ENCODE measurements at places on chromosomes 5 and 9. TPM values are rescaled to one million over a fixed set of nuclear protein-coding genes. Genes with fewer than 3 reads are reported as not detected.

GRCh38 chr9:102767076-102767475, 228.1 kb upstream of the CYLC2 start:
- DNase-seq: no peak

DNA sequence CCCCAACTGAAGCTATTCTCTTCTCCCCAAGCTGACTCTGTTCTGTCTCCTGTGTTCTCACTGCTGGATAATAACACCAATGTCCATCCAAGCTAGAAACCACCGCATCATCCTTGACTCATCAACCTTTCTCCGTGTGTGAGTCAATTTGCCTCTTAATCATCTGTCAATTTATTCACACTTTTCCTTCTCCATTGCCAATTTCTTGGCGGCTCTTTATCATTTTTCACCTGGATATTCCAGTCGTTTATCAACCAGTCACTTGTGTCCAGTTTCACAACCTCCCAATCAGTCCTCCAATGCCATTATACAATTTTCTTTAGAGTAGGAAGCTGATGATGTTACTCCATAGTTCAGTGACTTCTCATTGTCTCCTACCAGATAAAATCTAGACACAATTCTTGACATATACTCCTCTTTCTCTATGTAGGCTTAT, 45.4 kb upstream of the LIFR start:
- DNase-seq: no peak

- DNase-seq: no peak
Measured at GRCh38 chr5:34483442-34484033, 172.6 kb upstream of the RAI14 start.

- DNase-seq: no peak
Measured at GRCh38 chr5:143734456-143734780, 77.5 kb upstream of the HMHB1 start.

- DNase-seq: no peak
Measured at GRCh38 chr5:171291371-171291770, 17.7 kb upstream of the TLX3 start.

DNA sequence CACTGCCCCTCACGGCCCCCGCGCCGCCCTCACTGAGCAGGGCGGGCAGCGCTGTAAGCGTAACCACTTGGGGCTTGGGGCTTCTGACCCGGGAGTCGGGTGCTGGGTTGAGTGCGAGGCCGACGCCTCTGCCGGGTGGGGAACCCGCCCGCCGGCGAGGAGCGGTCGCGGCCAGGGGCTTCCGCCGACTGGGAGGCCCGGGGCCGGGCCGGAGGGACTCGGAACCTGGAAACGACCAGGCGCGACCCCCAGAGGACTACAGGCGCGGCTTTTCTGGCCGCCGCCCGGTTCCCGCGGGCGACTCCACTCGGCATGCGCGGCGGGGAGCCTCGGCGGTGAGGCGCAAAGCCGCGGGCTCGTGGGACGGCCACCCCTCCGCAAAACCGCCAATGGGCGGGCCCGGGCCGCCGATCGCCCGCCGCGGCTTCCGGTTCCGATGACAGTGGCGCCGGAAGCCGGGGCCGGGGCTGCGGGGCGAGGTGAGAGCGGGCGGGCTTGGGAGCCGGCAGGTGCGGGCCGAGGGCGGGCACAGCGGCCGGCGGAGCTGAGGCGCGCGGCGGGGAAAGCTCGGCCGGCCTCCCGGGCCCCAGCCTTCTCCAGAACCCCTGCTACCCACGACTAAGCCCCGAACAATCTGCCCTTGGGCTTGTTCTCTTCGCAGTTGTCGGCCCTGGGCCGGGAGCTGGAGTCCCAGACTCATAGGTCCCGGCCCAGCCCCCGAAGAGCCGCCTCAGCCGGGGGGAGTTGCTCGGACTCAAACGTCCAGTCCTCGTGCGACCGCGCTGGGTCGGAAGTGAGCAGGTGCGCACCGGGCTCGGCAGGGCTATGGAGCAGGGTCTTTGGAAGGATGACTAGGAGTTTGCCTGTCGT, at the start of gene RMND5B:
Gene RMND5B (plus strand): TSS at position 439 of the 870 bp plus-strand sequence. CDS start 7,106 bp downstream, outside the sequence.
- peak; percentile 73 for DNase-seq

The RLN1 gene
- polyA plus RNA-seq: 0.69 TPM

DNA sequence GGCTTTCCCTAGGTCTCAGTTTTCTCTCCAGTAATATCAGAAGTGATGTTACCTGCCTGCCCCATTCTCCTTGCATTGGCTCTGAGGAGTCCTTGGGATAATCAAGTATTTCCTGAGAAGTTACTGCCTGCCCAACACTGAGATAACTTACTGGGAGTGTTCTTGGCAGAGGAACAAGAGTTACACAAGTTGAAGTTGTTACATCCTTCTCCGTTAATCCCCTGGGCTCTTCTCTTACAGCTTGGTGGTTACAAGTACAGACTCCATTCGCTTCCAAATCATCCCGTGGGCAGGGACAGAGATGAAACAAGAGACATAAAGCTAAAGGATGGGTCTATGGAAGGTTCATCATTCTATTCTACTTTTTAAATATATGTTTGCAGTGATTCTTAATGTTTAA, 74.1 kb upstream of the SAP30L start:
- DNase-seq: no peak

- no peak for DNase-seq
Measured at GRCh38 chr5:38796742-38797108, 49.1 kb upstream of the OSMR start.

The FOXI1 gene
- 7.9 TPM for polyA plus RNA-seq

- DNase-seq: no peak
Measured at GRCh38 chr9:5515261-5515650, 4.9 kb downstream of the PDCD1LG2 start.

DNA sequence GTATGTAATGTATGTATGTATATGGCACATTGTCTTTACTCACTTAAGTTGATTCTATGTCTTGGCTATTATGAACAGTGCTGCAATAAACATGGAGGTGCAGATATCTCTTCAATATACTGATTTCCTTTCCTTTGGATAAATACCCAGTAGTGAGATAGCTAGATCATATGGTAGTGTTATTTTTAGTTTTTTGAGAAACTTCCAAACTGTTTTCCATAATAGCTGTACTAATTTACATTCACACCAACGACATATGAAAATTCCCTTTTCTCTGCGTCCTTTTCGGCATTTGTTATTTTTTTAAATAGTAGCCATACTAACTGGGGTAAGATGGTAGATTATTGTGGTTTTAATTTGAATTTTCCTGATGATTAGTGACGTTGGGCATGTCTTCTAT, 445.6 kb downstream of the NFIB start:
- DNase-seq: no peak

- no peak for DNase-seq
Measured at GRCh38 chr5:126857472-126858410, 80.8 kb downstream of the LMNB1 start.

DNA sequence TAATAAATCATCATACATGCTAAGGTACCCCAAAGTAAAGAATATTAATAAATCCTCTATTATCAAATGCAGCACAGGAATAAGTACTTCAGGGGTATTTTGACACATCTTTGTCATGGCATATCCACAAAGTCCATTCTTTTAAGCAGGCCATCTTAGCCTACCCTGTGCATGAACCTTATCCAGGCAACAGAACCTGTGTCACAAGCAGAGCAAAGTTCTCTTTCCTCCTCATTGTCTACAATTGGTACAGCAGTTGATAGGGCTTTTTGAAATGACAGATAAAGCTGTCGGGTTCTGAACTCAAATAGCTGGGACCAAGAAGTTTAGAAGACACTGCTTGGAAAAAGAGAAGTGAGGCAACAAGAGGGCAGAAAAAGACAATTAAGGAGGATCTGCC, 30.8 kb upstream of the PURA start:
- no peak for DNase-seq

DNA sequence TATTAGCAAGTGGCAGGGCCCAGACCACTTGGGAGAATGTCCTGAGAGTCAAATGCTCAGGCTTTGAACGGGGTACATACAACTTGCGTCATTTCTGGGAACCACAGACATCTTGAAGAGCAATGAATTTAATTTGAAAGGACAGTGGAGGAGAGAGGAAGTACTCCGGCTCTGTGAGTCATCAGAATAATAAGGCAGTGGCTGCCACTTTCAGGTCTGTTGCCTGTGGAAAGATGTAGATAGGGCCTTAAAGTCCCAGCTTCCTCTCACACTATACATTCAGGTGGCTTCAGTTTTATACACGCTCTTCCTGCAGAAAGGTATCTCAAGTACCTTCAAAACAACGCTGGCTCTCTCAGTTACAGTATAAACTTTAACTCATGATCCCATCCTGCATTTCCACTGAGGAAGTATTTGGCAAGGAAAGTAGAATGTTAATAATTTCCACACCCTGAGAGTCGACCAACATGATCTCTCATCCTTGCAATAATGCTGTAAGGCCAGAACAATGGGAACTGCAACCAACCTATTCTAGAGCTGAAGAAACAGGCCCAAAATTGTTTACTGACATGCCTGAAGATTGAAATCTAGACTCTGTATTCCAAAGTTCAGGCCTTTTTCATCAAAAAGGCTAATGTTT, 6.8 kb upstream of the PRUNE2 start:
- no peak for DNase-seq

GRCh38 chr9:121450241-121450640, 49.4 kb downstream of the GGTA1 start:
- peak; percentile 25 for DNase-seq

DNA sequence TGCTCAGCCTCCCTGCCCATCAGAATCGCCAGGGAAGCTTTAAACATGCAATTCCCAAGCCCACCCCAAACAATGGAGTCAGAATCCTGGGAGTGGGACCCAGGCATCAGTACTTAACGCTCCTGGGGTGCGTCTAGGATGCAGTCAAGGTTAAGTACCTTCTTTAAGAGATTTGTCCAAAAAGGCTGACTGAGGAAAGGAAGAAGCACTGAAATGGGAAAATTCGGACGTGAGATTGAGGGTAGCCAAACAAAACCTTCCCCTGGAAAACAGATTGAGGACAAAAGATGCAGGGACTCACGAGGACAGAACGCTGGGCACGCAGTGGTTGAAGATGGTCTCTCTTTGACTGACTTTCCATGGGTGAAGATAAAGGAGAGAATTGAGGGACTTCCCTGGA, 143.5 kb downstream of the MTX3 start:
- DNase-seq: no peak

DNA sequence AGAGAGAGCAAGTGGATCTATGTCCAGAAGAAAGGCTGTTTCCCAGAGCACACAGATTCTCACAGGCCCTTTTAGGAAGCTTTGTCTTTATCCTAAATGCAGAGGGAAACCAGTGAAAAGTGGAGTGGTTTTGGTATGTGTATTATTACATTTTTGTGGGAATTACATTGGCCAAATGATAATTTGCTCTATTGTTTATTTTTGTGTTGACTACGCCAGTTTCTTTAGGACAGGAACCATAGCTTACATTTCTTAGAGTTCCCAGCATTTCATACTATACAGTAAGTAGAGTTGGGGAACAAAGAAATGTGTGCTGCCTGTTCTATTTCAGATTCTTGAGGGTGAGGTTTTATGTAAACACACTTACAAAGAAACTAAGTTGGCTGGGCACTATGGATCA, 29.4 kb upstream of the SPATA31D4 start:
- DNase-seq: no peak

DNA sequence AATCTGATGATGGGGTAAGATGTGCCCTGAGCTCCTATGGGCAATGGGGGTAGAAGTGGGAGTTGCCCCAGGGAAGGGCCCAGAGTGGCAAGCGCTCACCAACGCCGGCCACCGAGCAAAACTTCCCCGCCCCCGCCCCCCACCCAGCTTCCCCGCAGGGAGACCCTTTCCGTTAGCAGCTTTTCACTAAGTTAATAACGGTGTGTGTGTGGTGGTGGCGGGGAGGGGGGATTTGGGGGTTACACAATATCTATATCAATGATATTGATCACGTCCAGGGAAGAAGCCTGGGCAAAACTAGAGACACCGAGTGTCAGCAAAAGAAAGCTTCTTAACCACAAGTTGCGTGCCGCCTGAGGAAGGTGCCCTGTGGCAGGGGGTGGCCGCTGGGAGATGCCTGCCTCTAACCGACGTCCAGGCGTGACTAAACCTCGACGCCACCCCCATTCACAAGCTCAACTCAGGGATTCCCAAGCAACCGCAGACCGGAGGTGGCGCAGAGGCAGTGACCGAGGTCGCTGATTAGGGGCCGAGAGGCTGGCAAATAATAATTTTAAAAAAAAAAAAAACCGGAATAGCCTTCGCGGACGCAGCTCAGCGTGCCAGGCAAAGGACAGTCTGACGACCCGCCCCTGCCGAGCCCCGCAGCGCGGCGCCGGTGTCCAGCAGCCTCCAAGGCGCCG, 222.6 kb downstream of the MEF2C start:
- no peak for DNase-seq

DNA sequence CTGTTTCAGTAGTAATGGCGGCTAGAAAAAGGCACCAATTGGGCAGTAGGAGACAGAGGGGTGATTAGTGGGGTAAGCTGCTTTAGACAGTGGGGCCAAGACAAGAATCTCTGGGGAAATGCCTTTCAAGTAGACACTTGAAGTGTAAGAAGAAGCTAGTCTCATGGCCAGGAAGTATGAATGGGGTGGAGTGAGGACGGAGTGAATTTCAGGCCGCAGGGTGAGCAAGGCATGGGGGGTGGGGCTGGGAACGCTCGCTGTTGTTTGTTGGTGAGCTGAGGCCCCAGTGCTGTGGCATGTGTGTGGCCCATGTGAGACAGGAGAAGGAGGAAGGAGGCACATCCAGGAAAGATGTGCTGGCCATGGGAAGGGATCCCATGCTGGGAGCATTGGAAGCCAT, 149.2 kb upstream of the NFIL3 start:
- no peak for DNase-seq

- no peak for DNase-seq
Measured at GRCh38 chr5:13591621-13592020, 352.9 kb downstream of the DNAH5 start.

- DNase-seq: no peak
Measured at GRCh38 chr5:180111273-180112002, 39.9 kb upstream of the RNF130 start.

The PCAT7 gene
- polyA plus RNA-seq: 0.51 TPM

GRCh38 chr5:53109056-53109442, 508 bp downstream of the MOCS2 start:
- peak; percentile 59 for DNase-seq

GRCh38 chr5:35617435-35618303, at the start of gene SPEF2:
TSS of gene SPEF2 (plus strand) at chr5:35617863. CDS start at chr5:35617998, 135 bp downstream.
- peak; percentile 80 for DNase-seq

- DNase-seq: no peak
Measured at GRCh38 chr9:93128011-93128714, 5.9 kb downstream of the NINJ1 start.

The NPDC1 gene
- 46.8 TPM for polyA plus RNA-seq

DNA sequence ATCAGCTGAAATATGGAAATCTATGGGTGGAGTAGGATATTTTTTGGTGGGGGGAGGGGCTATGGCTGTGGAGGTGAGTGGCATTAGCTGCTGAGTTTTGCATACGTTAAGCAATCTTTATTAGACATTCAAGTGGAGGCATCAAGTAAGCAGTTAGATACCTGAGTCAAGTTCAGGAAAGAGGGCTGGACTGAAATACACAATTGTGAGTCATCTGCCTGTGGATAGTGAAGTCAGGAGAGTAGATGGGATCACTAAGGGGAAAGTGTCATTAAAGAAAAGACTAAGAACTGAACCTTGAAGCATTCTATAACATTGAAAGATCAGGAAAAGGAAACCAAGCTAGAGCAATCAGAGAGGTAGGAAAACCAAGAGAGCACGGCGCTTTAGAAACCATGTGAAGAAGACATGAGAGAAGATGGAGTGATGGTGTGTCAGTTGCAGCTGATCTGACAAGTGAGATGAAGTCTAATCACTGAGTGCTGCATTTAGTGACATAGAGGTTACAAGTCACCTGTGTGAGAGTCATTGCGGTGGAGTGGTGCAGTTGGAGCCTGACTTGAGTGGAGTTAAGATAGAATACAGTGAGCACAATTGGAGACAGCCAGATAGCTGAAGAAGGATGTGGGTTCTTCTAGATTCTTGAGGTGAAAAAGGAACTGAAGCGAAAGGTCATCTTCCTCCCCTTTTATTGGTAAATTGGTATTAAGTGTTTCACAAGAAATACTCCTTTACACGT, 88.7 kb downstream of the PIP5K1B start:
- no peak for DNase-seq

GRCh38 chr5:31847354-31847753, 208.4 kb downstream of the PDZD2 start:
- no peak for DNase-seq

The PCDHB2 gene
- 8.1 TPM for polyA plus RNA-seq

All from left renal cortex interstitium (tissue), 4 donors.